ENCODE measurements at places on chromosomes 16 and 17. TPM values are rescaled to one million over a fixed set of nuclear protein-coding genes. Genes with fewer than 3 reads are reported as not detected.
A peak's percentile ranks its signal among the peaks of the same experiment; 100 is the strongest.

SGCA gene
- 2.1 TPM for polyA plus RNA-seq

MT4 gene
- not detected for polyA plus RNA-seq

TMEM238L gene
- not detected for polyA plus RNA-seq

CDRT4 gene
- polyA plus RNA-seq, result 0.37 TPM

KRT31 gene
- not detected for polyA plus RNA-seq

SDR42E2 gene
- 0.24 TPM for polyA plus RNA-seq

CARD14 gene
- not detected for polyA plus RNA-seq

DNA sequence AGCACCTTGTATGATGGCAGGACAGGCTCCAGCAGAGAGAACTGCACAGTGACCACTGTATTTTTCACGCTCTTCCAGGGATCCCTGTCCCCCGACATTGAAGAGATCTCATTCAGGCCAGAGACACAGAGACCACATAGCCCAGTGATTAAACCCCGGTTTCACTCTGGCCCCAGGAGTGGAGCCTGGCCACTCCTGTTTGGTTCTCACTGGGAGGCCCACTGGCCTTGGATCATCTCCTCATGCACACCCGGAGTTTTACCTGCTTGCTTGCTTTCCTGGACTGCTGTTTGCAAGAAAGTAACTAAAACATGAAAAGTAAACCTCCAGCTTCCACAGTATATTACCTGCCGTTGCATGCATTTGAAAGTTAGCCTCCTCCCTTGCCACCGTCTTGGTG is 13.2 kb upstream of the CLEC18C start:
- DNase-seq, result no peak

DNA sequence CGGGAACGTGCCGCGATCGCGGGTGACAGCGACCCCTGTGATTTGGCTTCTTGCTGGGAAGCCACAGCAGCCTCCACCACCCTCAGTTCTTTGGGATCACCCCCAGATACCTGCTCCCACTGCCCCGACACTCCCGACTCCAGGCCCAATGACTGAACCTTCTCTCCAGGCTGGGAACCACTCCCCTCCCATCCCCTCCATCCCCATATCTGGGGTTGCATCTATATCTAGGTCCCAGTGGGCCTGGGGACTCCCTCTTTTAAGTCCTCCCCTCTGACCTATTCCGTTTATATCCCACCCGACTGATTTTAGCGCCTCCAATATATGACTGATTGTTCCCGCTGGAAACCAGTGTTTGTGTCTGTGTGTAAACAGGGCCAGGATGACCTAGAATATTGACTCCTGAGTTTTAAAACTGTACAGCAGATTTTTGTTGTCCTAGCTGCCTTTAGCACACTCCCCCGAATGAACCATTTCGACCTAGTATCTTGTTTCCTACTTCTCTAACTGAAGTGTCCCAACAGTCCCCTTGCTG is 667 bp downstream of the PSMD3 start:
- DNase-seq, result no peak

- DNase-seq, result peak; percentile 4
These were observed 51.3 kb downstream of the ADCY9 start for GRCh38 chr16:4064950-4065352.

DNA sequence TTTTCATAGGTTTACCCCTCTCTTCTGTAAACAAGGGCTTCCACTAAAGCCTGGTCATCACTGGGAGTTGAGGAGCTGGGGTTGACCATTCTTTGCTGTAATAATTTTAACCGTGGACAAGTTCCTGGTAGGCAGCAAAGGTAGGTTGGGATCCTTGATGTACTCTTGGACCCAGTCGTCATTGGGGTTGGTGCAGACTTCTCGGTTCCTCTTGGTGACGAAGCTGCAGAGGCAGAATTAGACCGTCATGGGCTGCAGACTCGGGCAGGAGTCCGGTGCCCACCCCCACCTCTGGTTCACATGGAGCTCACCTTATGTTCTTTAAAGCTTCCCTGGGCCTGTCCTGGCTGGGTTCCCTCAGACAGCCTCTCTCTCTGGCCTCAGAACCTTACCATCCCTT is 3.8 kb downstream of the CCL16 start:
- DNase-seq, result no peak

DNA sequence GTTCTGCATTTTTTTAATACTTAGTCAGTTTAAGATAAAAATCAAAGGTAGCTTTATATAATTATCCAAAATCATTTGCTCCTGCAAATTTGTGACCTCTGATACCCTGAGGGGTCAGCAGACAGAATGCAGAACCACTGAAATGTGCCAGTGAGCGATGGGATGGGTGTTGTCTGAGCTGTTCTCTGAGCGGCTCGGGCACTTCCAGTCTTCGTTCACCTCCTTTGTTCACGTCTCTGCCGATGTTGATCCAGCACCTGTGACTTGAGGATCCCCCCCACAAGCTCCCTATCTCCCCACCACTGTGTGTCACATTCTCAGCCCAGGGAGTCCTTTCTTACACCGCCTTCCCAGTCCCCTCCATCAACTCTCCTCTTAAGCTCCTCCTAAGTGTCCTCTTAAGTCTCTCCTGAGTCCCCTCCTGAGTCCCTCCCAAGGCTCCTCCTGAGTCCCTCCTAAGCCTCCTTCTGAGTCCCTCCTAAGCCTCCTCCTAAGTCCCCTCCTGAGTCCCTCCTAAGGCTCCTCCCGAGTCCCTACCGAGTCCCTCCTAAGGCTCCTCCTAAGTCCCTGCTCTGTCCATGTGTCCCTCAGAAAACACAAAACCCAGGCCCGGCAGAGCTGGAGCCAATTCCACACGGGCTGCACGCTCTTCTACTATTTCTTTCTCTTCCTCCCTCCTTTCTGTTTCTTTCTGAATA is 47.5 kb downstream of the RNF213 start:
- no peak for DNase-seq

GRCh38 chr16:89080196-89080853 is 13.3 kb upstream of the ACSF3 start:
- no peak for DNase-seq

GRCh38 chr17:37206299-37206698 is 169.5 kb upstream of the C17orf78 start:
- no peak for DNase-seq

DNA sequence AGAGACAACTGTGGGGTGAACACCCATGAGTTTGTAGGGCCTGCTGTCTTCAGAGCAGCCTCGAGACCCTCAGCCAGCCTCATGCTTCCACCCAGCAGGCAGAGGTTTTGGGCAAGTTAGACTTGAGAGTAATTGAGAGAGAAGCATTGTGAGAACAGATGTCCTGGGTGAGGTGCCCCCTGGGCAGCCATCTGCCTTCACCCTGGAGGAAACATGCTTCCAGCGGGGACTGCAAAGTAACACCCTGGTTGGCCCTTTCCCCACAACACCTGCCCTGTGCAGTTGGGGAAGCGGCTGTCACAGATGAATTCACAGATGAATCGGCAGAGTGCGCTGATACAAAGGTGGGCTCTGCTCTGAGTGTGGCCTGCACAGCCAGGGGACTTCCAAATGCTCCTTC is 23.4 kb downstream of the ATPAF2 start:
- DNase-seq, result no peak

DNA sequence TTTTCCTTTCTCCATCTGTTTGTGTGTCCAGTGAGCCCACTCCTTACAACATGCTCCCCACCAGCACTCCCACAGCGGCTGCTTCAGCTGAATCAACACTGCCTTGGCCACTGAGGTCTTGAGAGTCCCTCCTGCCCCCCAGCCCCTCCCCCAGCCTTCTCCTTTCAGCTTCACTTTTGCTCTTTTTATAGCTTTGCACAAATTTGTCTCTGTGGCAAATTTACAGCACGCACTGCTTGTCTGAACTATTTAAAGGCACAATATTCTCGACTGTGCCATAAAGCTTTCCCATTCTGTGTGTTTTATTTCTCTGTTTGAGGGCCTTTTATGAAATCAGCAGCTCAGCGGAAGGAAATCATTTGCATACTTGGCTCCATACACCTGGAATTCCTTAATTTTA is 579.3 kb downstream of the TOX3 start:
- no peak for DNase-seq

- DNase-seq, result no peak
These were observed 204.5 kb downstream of the GSG1L start for GRCh38 chr16:27859020-27859419.

- no peak for DNase-seq
These were observed 631.9 kb upstream of the CA10 start for GRCh38 chr17:52790359-52790955.

- DNase-seq, result no peak
These were observed 8.2 kb downstream of the SLC46A1 start for GRCh38 chr17:28397687-28398279.

DNA sequence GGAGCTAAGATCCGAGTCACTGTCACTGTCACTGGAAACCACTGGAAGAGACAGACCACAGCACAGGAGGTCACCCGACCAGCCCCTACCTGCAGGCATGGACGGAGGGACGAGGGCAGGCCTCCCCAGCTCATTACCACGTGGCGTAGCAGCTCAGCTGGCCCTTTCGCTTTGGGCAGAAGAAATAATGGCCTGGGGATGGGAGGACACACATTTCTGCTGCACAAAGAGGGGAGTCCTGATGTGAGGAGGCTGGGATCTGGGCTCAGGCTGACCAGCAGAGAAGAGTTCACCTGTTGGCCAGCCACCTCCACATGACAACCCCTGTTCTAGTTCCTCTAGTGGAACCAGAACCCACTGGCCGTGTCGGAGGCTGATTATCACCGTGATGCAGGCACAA is 38.2 kb upstream of the DOC2B start:
- DNase-seq, result no peak

DNA sequence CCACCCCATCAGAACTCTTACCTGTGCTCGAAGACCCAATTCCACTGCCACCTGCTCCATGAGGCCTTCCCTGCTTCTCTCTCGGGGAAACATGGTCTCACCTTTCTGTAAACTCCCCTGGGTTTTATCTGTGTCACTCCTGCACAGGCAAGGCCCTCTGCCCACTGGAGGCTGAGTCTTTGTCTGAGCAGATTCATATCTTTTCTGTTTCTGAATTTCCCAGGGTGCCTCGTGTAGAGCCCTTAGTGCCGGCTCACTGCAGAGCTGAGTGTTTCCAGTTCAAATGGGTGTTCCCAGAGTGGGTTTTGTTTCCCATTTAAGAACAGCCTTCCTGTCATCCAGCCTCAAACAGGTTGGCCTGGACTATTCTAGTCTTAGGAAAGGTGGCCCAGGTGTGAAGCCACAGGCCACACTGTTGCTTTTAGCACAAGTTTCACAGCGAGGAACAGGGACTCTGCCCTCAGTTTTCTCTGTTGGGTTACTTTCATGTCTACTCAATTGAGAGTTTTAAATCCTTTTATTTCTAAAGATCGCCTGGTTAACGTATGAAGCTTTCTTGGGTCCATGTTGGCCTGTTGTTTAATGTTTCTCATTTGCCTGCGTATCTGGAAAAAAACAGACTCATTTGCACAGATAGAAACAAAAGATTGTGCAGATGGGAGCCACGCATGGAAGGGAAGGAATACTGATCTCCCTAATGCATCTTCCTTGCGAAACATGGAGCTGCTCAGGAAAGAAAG is 228.7 kb downstream of the MSI2 start:
- no peak for DNase-seq

GRCh38 chr16:51556694-51557340 is 405.7 kb upstream of the SALL1 start:
- no peak for DNase-seq

GRCh38 chr17:52674686-52675085 is 516.2 kb upstream of the CA10 start:
- no peak for DNase-seq

GRCh38 chr16:69773260-69773947 is 11.3 kb downstream of the WWP2 start:
- no peak for DNase-seq

DNA sequence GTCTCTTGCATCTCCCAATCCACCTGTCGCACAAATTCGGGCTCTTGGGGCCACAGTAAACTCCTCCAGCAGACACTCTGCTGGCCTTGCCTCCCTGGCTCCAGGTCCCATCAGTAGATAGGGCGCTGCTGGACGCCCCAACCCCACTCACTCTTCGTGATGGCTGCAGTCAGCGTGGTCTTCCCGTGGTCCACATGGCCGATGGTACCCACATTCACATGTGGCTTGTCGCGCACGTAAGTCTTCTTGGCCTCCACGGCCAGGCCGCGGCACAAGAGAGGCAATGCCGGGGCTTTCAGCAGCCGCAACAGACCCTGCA is 428 bp downstream of the TUFM start:
- no peak for DNase-seq

GRCh38 chr16:87840271-87840978 is 28.9 kb downstream of the SLC7A5 start:
- no peak for DNase-seq

DNA sequence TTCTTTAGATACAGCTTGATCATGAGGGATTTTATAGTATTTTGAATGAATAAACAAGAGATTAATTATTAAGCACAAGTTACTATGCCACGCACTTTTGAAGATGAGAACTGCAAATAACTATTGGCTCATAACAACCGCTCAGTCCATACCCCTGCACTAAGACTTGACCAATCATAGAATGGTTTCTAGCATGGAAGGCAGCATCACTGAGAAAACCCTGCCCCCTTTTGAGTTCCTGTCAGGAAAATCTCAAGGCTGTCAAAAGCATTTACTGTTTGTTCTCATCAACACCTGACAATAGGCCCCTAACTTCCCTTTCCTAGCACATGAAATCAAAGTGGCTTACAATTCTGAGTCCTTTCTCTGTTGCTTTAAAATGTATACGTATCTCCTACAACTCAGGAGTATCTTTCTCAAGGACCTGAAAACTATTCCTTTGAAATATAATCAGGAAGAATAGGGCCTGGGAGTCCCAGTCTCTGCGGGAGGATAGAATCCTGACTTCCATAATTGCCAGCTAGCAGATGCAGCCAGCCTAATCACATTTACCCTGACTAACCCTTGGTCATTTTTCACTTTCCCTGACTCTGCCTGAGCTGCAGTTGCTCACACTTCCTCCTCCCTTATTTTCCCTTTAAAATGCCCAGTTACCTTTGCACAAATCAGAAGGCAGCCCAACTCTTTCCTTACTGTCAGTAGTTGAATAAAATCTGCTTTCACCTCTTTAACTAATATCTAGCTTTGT is 9.1 kb upstream of the MMD start:
- no peak for DNase-seq

DNA sequence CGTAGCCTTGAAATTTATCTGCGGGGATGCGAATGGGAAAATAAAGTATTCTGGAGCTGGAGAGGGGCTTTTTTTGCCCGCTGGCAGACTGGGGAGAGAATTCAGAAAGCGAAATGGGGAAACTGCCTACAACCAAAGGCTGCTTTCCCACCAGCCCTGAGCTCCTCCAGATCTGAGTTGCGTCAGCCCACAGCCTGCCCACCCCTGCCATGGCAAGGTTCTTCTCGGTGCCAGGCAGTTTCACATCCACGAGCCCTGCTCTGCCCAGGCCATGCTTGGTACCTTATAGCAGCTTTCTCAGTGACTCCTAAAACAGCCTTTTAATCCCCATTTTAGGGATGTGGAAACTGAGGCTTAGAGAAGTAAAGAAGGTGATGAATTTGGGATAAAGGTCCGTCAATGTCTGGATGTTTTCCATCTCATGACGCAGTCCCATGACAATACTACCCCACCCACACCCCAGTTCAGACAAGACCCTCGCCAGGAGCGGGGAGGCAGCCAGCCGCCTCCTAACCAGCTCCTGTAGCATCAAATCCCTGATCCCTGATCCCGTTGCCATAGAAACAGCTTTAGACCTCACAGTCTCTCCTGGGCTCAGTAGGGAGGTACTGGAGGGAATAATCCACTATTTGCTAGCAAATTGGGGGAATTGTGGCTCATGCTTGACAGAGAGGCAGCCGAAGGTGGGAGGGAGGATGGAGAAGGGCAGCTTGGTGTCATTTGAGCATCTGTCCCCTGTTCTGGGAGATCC is 113.5 kb downstream of the MGAT5B start:
- DNase-seq, result no peak

- no peak for DNase-seq
These were observed 82.4 kb downstream of the KCNJ2 start for GRCh38 chr17:70251706-70252105.

Measured in naive B cell (primary cell).